ENCODE measurements at places on chromosomes 1 and 21. TPM values are rescaled to one million over a fixed set of nuclear protein-coding genes. Genes with fewer than 3 reads are reported as not detected.

ACADM gene
- total RNA-seq, result 36.2 TPM

FTCD gene
- total RNA-seq, result 1.1 TPM

TRIM67 gene
- total RNA-seq, result not detected

FAM78B gene
- total RNA-seq, result 0.77 TPM

EFNA1 gene
- total RNA-seq, result 0.22 TPM

CAPN9 gene
- total RNA-seq, result not detected

CRNN gene
- total RNA-seq, result not detected

SRSF4 gene
- total RNA-seq, result 60.2 TPM

PCP4L1 gene
- not detected for total RNA-seq

CLCA4 gene
- not detected for total RNA-seq

SMCP gene
- total RNA-seq, result 0.11 TPM

CYP4A11 gene
- total RNA-seq, result not detected

ATAD3B gene
- total RNA-seq, result 35.3 TPM

SKI gene
- 21.7 TPM for total RNA-seq

ACOT11 gene
- 5.7 TPM for total RNA-seq

CA6 gene
- not detected for total RNA-seq

MRPL20 gene
- total RNA-seq, result 100 TPM

MTHFR gene
- total RNA-seq, result 28.8 TPM
